Effector memory CD8-positive, alpha-beta T cell (primary cell): ENCODE measurements at places on chromosomes 11 and 22.

DNA sequence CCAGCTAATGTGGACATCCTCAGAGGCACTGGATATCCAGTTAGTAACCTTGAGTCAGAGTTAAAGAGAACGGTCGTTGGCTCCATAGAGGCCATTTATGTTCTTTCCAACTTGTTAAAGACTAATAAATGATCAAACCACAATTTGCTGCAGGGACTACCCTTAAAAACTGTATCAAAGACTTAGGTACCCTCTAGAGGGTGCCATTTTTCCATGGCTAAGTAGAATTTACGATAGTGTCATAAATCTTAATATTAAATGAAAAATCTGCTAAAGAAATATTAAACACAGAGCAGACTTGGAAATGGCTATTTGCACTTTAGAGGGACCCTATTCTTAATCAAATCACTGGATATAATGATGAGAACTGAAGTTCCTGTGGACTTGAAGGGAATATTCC is 685.2 kb upstream of the CHORDC1 start:
- DNase-seq = no peak

GRCh38 chr11:130850185-130850944 is 65.9 kb downstream of the SNX19 start:
- DNase-seq = no peak

GRCh38 chr11:22690871-22691270 is 24.5 kb downstream of the GAS2 start:
- DNase-seq = no peak

- no peak for DNase-seq
Measured at GRCh38 chr22:33024626-33025025, 33.6 kb downstream of the SYN3 start.

- no peak for DNase-seq
Measured at GRCh38 chr22:35319244-35319985, 19.7 kb downstream of the TOM1 start.

DNA sequence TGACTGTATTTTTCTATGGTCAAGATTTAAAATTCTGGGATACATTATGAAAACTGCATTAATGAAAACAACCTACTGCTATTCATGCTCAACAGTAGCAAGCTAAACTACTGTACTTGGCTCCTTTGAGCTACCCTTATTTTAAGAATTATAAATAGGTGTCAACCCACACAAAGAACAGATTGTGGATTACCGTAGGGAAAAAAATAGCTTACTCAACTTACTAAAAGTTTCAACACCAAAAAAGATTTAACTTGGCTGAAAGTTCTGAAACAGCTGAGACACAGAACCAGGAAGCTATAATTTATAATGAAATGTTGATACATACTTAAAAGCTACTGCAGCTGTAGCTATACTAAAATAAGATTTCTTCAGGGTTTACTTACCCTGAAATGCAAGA is 10.1 kb downstream of the LIN7C start:
- DNase-seq = no peak

DNA sequence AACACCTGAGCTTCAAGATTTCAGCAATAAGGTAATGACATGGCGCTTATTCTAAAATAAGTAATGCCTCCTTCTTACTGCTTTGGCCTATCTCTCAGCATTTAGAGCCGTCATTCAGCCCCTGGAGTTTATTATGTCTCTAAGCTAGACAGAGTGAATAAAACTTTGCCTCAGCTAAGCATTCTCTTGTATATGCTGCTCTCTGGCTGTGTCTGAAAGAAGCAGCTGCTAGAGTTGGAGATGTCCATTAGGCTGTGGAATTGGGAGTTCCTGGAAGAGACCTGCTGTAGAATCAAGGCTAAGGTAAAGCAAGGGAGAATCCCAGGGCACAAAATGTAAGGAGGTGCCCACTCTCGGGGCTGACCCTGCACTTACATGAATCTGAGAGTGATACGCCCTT is 35.5 kb upstream of the TTC12 start:
- no peak for DNase-seq
